ENCODE measurements at places on chromosomes 1 and 21.

DNA sequence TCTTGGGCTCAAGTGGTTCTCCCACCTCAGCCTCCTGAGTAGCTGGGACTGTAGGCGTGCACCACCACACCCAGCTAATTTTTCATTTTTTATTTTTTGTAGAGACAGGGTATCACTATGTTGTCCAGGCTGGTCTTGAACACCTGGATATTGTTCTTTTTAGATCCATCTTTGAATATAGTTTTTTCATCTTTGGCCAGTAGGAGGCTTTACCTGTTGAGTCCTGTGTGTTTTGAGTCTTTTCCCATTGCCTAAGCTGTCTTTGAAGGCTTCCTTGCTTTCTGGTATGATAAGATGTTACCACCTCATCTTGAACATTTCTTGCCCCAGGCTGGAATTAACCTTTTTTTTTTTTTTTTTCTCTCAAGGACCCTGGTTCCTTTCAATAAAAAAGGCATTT is 387.8 kb upstream of the RUNX1 start:
- no peak for DNase-seq

DNA sequence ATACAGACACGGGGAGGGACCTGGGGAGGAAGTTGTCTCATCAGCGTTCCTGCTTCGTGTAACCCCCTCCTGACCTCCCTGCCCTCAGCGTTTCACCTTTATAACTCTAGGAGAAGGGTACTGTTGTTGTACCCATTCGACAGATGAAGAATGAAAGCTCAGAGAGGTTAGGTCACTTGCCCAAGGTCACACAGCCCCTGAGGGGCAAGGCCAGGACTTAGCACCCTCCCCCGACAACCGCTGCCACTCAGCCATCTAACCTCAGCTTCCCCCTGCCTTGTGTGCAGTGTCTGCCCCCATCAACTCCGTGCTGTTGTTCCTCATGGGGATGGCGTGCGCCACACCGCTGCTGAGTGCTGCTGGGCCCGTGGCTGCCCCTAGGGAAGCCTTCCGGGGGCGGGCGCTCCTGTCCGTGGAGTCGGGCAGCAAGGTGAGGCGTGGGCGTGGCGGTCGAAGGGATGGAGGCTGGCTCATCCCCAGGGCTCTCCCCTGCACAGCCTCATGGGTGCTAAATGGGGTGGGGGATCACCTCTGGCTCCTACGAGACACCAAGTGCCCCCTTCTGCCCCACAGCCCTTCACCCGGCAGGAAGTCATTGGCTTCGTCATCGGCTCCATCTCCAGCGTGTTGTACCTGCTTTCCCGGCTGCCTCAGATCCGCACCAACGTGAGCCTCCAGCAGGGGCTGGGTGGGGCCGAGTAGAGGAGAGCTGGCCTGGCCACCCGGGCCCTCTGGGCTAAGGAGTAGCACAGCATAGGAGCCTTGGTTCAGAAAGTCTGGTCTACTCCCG is 14.0 kb downstream of the SLC66A1 start:
- no peak for DNase-seq

DNA sequence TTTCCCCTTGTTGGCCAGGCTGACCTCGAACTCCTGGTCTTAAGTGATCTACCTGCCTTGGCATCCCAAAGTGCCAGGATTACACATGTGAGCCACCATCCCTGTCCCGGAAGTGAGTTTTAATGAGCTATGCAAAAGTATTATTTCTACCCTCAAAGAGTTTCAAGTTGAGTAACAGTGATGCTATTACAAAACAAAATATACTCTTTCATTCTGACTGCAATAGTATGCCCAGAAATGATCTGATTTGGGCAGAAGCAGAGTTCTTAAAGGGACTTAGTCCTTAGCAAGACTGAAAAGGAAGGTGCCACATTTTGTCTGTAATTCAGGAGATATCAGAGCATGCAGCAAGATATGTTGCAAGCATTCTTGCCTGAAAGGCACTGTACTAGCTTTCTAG is 375.4 kb downstream of the NUF2 start:
- DNase-seq: no peak

- DNase-seq: no peak
Observed at GRCh38 chr1:37041483-37041882, 7.2 kb upstream of the GRIK3 start.

DNA sequence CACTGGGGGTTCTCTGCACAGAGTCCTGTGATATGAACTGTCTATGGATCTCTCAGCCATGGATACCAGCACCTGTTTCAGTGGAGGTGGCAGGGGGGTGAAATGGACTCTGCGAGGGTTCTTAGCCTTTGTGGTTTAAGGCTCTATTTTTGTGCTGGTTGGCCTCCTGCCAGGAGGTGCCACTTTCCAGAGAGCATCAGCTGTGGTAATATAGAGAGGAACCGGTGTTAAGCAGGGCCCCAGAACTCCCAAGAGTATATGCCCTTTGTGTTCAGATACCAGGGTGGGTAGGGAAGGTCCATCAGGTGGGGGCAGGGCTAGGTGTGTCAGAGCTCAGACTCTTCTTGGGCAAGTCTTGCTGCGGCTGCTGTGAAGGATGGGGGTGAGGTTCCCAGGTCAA is 330.0 kb upstream of the PLD5 start:
- no peak for DNase-seq

DNA sequence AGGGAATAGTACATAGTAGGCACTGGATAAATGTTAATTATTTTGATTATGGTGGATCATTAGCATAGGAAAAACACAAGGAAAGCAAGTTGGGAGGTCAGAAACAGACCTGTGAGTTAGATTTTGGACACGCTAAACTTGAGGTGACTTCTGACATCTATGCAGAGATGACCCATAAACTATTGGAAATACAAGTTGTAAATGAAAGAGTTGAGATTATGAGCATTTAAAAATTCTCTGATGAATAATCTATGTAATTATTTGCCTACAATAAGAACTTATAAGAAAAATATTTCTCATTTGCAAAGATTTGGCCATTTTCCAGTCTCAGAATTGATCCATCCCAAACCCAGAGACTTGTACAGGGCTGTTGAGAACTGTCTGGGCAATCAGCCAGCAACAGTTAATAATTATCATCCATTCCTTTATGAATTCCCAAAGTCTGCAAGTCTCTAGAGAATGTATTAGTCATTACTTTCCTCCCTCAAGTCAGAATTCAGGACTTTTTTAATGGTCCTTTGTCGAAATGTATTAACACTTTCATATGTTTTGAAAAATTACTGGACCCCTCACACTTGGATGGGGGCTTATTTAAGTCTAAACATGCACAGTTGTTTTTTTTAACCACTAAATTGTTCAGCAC is 19.4 kb upstream of the SLAMF6 start:
- DNase-seq: no peak

DNA sequence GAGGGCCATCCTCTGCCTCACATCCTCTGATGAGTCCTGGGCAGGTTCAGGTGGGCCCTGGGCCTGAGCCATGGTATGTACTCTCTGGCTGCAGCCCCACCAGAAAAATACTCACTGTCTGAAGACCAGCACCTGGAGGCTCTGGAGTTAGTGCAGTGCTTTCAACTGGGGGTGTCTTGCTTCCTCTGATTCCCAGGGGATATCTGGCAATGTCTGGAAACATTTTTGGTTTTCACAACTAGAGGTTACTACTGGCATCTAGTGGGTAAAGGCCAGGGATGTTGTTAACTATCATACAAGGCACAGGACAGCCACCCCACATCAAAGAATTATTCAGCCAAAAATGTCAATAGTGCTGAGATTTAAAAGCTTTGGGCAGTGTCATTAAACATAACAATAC is 152.7 kb downstream of the HIVEP3 start:
- no peak for DNase-seq

- DNase-seq: no peak
Observed at GRCh38 chr1:6269720-6270400, 9.0 kb upstream of the GPR153 start.

GRCh38 chr1:203458078-203458477 is 17.5 kb upstream of the PRELP start:
- no peak for DNase-seq

- no peak for DNase-seq
Observed at GRCh38 chr1:244439391-244440032, 12.2 kb downstream of the ADSS2 start.

GRCh38 chr1:97942161-97943123 is 21.6 kb upstream of the DPYD start:
- DNase-seq: no peak

DNA sequence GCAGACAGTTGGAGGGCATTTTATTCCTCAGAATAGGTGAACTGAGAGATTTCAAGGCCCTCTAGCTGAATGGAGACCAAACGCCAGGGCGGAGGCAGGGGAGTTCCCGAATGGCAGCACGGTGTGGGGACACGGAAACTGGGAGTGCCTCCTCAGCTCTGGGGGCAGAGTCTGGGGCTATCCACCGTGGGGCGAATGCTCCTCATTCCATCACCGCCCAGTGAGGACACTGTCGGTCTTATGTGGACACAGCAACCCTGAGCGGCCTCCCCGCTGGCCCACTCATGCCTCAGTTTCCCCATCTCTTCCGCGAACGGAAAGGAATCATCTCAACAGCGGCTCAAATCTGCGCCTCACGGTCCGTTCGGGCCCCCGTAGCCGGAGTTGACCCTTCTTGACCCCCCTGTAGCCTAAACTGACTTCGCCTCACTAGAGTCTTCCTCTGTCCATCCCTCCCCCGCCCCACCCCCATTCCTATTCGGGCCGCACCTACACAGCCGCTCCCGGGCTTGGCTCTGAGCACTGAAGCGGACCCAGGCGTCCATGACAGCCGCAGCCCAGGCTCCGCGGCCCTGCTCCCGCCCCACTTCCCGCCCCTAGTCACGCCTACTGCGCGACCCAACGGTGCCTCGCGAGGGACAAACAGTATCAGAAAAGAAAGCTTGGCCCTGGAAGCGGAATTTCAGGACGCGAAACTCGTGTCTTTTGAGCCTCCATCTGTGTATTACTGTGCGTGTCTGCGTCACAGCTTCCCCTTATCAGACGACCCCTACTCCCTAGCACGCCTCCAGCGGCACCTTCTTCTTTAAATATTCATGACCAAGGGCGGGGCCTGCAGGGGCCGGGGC is at the start of gene PEX11B:
PEX11B (minus strand) TSS at position 574 of the 848 bp plus-strand sequence; CDS start at position 545, 29 bp downstream.
- peak; percentile 84 for DNase-seq

GRCh38 chr1:58773406-58773840 is 10.4 kb downstream of the JUN start:
- no peak for DNase-seq

GRCh38 chr21:45303091-45303615 is 15.5 kb upstream of the POFUT2 start:
- no peak for DNase-seq

GRCh38 chr1:3625151-3625907 is 514 bp downstream of the TPRG1L start:
- DNase-seq: no peak

DNA sequence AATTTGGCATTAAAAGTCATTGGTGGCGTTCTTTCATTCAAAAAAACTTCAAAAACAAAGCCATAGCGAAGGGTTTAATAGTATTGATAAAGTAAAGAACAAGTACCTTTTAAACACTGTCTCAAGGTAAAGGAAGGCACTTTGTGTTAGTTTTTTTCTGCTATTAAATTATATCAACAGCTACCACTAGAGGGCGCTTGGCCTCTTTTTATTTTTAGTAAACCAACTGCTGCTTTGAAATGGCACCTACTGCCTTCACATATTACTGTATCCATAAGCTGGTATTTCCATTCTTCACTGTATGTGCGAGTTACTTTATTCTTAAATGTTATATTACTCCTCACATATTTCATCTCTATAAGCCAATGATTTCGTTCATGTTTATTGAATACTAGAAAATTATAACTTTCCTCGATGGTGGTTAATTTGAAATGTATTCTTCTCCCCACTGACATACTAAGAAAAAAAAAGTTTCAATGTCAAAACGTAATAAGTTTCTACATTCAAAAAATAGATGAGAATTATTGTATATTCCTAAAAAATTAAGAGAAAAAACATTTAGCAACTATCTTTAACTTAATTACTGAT is 125.7 kb upstream of the CXADR start:
- DNase-seq: peak; percentile 15

- DNase-seq: no peak
Observed at GRCh38 chr1:9302745-9303524, 10.2 kb downstream of the SPSB1 start.

DNA sequence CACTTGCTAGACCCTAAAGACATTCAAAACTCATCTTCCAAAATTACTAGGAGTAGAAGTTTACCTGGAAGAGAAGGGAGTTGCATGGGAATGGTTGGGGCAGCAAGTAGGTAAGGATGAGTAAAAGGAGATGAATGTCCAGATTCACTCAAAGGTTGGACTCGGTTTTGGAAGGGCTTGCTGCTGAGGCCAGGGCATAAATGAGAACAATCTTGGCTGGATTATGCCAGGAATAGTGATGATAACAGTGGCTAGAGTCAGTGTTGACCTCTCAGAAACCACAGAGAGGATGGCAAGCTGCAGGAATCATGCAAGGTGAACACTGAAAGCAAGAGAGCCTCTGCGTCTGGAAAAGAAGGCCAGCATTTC is 43.4 kb downstream of the C8A start:
- no peak for DNase-seq

DNA sequence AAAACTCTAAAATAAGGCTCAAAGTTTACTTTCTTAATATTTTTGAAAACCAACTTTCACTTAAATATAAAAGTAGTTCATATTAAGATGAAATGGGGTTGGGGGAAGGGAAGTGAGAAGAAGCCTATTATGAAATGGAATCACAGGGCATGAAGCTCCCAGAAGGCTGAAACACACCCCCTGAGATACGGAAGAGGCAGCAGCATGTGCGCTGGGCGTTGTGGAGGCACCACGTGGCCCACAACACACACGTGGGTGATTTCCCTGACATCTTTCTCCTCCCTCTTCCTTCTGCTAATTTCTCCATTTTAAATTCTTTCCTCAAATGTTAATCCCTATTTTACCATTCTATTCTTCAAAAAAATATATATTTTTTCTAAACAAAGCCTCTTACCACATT is 35.6 kb upstream of the SEC16B start:
- DNase-seq: no peak

DNA sequence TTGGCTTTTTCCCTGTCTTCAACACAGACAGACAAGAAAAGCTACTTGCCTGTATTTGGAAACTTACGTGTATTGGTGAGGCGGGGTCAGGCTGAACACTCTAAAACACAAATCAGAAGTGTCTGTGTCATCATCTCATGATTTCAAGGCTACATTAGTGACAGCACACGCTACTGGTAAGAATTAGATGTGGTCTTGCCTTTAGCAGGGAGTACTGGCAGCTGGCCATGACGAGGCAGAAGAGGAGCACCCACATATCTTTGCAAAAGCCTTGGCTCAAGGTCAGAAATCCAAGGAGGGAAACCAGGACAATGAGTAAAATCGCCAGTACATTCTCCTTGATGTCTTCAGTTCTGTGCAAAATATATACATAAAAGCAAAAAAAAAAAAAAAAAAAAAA is 77.7 kb downstream of the PCNX2 start:
- DNase-seq: no peak

- no peak for DNase-seq
Observed at GRCh38 chr1:37398096-37398495, 76.3 kb upstream of the ZC3H12A start.

- DNase-seq: no peak
Observed at GRCh38 chr1:230851291-230851691, 17.0 kb downstream of the C1orf198 start.

Data from stimulated activated CD8-positive, alpha-beta memory T cell treated with anti-CD3 and anti-CD28 coated beads, Interleukin-7, amount 100 ng/mL, for 1 hour (primary cell).